ENCODE measurements at places on chromosomes 1 and 21.

DNA sequence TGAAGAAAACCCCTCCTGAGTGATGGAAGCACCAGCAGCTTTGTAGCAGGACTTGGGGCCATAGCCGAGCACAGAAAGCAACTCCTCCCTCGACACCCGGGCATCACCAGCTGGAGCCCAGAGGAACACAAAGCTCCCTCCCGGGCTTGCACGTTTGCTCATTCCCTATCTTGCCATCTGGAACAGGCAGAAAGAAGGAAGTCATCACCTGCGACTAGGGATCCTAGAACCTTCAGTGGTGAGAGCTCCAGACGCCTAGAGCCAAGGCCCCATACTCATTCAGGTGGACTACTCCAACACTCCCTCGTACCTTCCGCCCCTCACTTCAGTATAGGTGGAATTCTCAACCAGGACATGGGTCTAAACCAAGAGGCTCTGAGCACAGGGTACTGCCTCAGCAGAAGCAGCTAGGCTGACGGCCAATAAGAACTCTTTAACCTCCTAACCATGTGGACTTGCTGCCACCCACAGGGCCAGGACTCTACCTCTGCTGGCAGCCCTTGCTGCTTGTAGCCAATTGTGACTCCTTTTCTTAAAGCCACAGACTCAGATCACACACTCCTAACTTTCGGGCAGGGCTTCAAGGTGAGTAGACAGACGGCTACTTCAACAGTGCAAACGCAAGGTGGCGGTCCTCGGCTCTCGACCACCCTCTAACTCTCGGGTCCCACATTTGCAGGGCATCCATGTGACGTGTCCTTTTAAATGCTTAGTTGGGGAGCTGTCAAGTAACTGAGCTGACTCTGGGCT, 65.4 kb downstream of the NPHP4 start:
- DNase-seq = no peak

GRCh38 chr21:34807881-34808568, 139.2 kb downstream of the CLIC6 start:
- DNase-seq = no peak

GRCh38 chr21:45818904-45819285, 162.7 kb upstream of the COL6A1 start:
- DNase-seq = peak; percentile 59

DNA sequence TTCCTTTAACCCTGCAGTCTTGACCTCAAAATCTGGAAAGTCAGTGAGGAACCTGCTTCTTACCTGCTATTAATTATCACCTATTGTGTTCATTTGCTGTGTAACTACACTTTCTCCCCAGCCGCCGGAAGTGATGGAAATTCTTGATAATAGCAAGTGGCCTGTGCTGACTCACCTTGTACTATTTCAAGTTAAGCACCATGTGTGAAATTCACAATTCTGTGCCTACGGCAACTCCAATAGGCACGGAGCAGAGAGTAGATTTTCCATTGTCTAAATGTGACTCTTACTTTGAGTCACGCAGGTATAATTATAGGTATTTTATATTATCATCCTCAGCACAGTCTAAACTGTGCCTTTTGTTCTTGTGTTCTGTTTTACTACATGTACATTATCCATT, 466.8 kb downstream of the KIF26B start:
- no peak for DNase-seq

DNA sequence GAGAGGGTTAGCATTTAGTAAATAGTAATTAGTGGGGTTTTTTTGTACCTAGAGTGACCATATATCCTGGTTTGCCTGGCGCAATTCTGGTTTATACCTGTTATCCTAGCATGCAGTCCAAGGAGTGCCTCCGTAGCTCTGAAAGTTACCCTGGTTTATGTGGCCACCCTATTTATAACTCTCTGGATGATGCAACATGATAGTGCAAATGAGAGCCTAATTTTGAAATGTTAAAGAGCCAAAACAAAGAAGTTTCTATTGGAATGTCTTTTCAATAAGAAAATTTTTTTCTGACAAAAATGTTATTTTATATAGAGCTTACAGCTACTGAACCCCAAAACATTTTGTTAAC, 5.7 kb downstream of the AHCYL1 start:
- DNase-seq = no peak

- no peak for DNase-seq
Observed at GRCh38 chr1:219581766-219582165, 31.1 kb downstream of the ZC3H11B start.

DNA sequence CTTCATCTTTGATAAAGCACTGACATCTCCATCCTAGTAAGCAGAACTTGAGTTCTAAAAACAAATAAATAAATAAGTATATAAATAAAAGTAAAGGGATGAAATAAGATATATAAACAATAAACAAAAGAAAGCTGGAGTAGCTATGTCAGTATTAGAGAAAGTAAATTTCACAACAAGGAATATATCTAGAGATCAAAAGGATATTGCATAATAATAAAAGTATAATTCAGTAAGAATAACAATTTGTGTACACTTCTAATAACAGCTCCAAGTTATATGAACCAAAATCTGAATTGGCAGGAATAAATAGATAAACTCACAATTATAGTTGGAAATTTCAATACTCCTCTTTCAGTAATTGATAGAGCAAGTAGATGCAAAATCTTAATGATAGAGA, 9.8 kb upstream of the CENPF start:
- DNase-seq = no peak

GRCh38 chr1:26788836-26789611, 1.3 kb downstream of the PIGV start:
- DNase-seq = no peak

GRCh38 chr1:39609618-39610331, 29.7 kb downstream of the HEYL start:
- DNase-seq = no peak

- no peak for DNase-seq
Observed at GRCh38 chr1:232754930-232755329, 50.3 kb upstream of the MAP10 start.

DNA sequence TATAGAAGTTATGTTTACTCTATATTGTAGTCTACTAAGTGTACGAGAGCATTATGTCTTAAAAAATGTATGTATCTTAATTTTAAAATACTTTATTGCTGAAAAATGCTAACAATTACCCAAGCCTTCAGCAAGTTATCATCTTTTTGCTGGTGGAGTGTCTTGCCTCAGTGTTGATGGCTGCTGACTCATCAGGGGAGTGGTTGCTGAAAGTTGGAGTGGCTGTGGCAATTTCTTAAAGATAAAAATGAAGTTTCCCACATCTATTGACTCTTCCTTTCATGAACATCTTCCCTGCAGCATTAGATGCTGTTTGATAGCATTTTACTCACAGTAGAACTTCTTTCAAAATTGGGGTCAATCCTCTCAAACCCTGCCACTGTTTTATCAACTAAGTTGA, 95.8 kb downstream of the CDC7 start:
- no peak for DNase-seq

DNA sequence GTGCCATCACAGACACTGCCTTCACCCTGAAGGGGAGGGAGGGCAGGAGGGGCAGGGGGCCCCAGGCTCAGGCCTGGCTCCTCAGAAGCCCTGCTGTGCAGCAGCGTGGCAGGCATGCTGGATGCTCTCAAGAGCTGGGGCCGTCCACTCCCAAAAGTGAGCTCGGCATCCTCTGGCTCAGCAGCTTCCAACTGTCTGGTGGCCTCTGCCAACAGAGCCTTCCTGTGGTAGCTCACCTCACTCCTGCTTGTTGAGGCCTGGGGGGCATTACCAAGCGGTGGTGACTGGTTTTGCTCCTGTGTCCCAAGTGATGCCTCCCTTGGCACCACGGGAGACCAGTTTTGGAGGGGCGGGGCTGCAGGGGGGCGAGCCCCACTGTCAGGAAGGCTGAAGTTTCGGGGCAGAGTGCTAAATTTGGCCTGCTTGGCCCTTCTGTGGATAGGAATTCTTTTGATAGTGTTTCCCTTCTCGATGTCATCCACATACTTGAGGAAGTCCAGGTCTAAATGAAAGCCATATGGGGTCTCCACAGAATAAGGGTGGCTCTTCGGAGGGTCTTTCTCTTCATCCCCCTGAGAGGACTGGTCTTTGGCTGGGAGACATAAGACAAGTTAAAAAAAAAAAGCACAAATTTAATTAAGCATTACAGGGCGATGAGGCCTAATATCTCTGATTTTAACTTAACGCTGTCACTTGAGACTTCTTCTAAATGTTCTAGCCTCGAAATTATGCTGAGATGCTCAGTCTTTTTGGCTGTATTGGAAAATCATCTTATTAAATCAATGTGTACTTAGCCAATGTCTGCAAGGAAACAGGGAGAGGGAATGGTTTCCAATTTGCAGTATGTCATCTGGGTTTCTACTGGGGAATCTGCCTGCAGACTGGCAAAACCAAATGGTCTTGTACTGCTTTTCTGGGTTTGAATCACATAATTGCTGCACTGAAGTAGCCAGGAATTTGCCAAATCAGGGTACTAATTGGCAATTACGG, 44.4 kb downstream of the KANK4 start:
- DNase-seq = no peak

All from SIG-M5 (cell line).